ENCODE measurements at places on chromosomes 7 and 10.

DNA sequence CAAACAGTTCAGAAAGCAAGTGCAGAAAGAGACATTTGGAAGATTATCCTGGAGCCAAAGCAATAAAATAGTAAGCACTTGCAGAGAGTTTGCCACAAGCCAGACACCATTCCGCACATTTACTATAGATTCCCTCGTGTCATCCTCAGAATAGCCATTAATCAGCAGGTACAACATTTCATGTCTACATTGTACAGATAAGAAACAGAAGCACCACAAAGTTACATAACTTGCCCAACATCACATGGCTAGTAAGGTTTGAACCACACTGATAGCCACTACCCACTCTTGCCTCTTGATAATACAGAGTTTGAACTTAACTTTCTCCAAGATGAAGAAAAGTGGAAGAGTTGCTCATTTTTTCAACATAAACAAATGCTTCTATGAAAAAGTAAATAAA, 40.6 kb upstream of the GHITM start:
- no peak for DNase-seq

DNA sequence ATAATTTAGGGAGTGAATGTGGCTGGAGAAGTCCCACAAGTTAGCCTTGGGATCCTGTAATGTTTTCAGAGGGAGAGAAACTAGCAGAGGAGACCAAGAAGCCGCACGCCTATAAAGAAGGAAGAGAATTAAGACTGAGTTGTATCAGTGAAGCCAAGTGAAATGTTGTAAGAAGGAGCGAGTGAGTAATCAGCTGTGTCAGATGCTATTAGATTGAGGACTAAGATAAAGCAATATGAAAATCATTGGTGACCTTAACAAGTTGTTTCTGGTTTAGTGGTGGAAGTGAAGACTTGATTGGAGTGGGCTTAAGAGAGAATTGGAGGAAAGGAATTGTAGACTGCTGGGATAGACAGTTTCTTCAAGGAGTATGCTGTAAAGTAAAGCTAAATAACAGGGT, 8.8 kb downstream of the CCSER2 start:
- DNase-seq = no peak

DNA sequence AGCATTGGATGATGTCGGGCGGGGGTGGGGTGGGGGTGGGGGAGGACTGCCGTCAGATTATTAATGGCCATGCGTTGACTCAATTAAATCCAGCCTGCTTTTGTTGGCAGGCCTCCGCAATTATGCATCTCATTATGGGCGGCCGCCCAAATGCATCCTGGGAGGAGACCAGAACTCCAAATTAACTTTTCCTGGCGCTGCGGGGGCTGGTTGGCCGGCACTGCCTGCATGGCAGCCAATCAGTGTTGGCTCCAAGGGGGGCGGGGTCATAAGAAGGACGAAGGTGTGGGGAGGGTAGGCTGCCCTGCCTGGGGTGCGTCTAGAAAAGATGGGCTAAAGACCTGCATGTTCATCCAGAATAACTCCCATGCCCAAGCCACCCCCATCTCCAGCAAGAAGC, 83.9 kb upstream of the PAX2 start:
- no peak for DNase-seq

GRCh38 chr7:85172530-85172941, 14.3 kb downstream of the SEMA3D start:
- no peak for DNase-seq

GRCh38 chr10:20007426-20007825, 191.2 kb downstream of the PLXDC2 start:
- no peak for DNase-seq

DNA sequence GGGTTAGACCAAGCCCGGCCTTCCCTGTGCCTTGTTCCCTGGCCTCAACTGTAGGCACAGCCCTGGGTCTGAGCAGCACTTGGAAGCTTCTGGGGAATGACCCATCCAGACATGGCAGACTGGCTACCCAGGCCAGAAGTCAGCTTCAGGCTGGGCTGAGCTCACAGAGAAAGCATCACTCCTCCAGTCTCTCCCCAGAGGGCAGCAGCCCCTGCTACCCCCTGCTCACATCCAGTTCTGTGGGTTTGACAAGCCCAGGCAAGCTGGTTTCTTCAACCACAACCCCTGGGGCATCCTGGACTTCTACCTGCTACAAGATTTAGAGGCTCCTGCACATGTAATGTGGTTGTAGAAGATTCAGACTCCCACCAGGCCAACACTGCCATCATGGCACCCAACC, 9.0 kb downstream of the C10orf71 start:
- DNase-seq = no peak

- DNase-seq = no peak
Observed at GRCh38 chr7:106125417-106125816, 13.3 kb upstream of the SYPL1 start.
